ENCODE measurements at places on chromosomes 16 and 17.

GRCh38 chr16:19393226-19394111 is 24.2 kb upstream of the TMC5 start:
- DNase-seq, result no peak

GRCh38 chr17:62802561-62803205 is 5.4 kb downstream of the MARCHF10 start:
- DNase-seq, result no peak

DNA sequence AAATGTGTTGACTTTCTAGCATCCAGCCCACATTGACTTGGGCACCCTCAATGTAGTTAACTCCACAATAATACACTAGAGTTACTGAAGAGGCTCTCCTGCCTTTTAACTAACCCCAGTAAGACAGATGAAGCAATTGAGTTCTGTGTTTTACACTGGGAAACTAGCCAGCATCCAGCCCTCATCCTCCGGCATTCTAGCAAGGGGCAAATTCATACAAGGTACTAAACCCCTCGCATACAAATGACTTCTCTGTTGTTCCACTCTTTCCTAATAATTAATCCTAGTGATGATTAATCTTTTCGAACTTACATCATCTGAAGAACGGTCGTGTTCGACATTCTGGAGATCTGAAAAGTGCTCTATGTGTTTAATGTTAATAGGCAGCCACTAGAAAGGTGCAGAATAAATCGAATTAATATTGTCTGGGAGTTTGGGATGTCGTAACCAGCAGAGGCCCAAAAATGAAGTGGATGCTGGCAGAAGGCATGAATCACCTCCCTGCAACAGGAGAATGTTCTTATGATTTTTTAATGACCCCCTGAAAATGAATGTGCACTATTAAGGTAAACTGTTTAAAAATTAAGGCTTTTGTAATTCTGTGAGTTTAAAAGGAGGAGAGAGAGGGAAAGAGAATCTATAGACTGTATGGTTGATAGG is 249.4 kb downstream of the SNX29 start:
- no peak for DNase-seq

DNA sequence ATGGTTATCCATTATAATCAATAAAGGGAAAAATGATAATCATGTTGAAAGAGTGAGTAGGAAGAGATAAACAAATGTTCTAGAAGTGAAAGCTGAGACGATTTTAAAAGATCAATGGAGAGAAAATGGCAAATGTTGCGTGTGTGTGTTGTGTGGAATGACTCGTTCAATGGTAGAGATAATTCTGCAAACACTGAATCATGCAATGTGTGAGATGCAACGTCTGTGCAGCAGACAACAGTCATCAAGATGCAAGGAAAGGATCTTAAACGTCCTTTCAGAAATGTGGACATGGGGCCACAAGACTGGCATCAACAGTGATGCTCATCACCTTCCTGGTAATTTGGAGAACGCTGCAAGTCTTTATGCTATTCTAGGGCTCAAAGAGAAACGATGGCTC is 124.4 kb downstream of the CDYL2 start:
- DNase-seq, result no peak

GRCh38 chr17:81196505-81197408 is 26.0 kb downstream of the CEP131 start:
- DNase-seq, result no peak

DNA sequence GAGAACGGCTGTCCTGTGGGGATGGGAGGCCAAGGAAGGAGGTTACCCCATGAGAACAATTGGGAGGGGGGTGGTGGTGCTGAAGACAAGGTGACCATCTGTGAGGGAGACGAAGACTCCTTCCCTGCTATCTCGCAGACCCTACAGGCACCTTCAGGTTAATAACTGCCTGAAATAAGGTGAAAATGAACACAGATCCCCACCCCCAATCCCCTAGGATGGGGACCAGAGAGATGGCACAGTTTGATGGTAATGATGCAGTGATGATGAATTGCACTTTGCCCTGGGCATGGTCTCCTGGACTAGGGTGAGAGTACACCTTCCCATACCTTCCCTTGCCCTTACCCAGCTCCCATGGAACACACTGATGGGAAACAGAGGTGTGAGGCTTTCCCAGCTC is 1.4 kb upstream of the NAE1 start:
- DNase-seq, result no peak

GRCh38 chr16:309476-309875 is 26.5 kb downstream of the PDIA2 start:
- no peak for DNase-seq

DNA sequence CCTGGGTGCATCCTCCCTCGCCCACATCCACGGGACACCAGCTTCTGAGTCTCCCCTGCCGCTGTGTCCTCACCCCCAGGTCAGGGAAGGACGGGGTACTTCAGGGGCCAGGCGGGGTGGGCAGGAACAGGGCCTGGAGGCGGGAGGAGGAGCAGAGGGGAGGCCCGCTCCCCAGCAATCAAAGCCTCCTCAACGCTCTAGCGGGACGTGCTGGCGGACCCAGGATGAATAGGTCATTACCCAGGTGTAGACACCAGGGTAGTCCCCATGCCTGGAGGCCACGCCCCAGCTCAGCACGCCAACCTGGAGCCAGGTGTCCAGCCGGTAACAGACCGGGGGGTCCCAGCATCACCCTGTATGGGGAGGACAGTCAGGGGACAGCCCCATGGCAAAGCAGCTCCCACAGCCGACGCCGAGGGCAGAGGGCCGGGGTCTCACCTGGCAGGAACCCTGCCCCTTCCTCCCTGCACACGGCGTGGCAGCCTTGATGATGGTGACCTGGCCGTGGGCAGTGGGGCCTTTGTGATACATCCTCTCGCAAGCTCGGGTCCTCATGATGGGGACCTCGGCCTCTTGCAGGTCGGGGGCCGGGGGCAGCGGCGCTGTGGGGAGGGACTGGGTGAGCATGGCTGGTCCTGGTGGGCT is 24.2 kb downstream of the TPSD1 start:
- DNase-seq, result no peak

GRCh38 chr16:23966597-23967394 is 131.0 kb downstream of the PRKCB start:
- no peak for DNase-seq

DNA sequence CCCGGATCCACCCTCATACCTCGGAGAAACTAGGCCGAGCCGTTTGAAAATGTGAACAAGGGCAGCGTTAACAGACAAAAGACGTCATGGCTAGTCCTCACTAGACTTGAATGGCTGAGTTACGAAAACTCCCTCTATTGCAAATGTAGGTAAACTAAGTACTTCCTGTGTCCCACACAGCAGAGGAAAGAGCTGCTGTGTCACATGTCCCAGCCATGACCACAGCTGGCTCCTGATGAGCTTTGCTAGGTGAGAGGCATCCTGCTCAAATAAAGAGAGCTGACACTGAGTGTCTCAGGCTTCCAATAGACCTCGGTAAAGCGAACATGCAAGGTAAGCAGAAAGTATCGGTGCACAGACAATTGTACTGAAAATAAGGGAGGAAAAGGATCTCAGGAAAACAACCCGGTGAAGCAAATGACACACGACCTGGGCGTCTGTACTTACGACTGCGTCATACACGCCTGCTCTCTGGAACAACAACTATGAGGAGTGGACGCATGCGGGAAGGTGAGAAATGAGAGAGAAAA is 26.0 kb downstream of the TMEM204 start:
- DNase-seq, result no peak

- DNase-seq, result no peak
Measured at GRCh38 chr16:27238016-27238587, 30.5 kb downstream of the NSMCE1 start.

DNA sequence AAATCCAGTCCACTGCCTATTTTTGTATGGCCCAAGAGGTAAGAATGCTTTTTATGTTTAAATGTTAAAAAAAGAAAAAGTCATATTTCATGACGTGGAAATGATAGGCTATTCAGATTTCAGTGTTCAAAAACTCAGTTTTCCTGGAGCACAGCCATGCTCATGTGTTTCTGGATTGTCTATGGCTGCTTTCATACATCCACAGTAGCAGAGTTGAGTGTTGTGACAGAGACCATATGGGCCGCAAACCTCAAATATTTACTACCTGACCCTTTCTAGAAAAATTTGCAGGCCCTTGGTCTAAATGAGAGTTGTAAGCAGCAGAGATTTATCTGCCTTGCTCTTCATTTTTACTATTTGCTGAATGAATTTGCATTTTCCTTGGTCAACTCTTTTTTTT is 264.1 kb downstream of the CBLN1 start:
- no peak for DNase-seq

- DNase-seq, result no peak
Measured at GRCh38 chr17:38425744-38426143, 2.5 kb upstream of the ARHGAP23 start.

DNA sequence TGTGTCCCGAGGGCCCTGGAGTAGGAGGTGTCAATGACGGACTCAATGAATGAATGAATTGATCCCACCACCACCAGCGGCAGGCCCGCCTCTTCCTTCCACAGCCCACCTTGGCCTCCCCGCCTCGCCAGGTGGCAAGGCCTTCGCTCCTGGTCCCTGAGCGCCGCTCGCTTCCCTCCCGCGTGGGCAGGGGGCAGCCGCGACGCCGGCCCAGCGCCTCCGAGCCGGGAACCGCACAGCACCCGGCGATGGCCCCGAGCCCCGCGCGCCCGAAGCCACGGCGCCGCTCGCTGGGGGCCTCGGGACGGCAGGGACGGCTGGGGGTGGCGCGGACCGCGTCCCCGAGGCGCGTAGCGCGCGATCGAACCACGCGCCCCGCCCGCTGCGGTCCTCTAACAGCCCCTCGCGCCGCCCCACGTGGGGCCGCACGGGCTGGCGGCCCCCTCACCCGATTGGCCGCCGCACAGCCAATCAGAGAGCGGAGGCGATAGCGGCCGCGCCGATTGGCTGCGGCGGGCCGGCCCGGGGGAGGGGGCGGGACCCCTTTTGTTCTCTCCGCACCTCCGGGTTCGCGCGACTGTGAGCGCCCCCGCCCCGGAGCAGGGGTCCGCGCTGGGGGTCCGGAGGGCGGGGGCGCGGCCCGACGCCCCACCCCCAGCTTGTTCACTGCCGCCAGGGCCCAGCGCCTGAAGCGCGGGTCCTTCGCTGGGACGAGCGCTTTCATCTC is 31.4 kb downstream of the ACTG1 start:
- no peak for DNase-seq

DNA sequence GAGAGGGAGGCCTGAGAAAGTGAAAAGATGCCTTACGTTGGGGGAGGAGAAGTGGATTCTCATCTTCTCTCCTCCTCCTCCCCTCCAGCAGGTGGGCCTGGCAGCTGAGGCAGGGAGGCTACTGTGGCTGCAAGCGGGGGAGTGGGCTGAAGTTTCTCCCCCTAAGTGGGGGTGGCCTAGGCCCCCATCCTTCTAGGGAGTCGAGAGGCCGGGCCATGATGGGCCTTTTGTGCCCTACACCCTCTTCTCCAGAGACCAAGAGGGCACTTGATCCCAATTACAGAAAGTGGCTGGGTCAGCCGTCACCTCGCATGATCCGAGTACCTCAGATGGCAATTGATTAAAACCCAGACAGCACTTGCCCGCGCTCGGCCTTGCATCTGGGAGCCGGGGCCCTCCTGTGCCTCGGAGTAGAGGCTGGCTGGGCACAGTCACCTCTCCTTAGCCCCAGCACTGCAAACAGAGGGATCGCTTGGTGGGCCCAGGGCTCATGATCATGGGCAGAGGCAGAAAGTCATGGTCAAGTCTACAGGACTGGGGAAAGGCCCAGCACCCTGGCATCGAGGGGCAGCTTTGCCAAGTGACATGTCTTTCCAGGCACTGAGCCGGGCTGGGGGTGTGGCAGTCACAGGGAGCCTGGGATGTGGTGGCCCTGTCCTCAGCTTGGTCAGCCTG is 78.3 kb downstream of the IRX5 start:
- DNase-seq, result no peak

DNA sequence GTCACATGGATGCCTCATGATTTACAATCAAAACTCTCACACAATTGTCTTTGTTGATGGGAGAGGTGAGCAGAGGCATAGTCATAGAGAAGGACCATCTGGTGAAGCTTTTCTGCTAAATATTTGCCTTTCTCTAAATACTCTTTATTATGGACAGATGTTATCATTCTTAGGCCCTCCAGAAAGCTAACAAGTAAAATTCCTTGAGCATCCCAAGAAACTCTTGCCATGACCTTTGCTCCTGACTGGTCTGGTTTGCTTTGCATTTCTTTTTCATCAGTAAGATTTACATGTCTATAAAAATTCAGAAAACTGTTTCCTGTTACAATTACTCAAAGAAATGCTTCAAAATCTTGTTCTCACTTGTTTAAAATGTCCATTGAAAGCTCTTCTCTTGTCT is 1336.6 kb upstream of the CDH8 start:
- no peak for DNase-seq

DNA sequence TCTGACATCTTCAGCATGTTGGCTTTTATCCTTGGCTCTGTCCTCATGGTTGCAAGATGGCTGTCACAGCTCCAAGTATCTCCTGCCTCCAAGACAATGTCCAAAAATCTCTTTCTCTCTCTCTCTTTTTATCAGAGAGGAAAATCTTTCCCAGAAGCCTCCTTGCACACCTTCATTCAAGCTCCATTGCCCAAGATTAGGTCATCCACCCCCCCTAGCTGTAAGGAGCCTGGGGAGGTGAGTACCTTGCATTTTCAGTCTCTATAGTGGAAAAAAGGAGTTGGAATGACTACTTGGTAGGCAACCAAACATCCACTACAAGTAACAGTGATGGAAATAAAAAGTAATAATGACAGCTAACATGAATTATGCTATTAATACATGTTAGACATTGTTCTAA is 22.0 kb upstream of the NSMCE1 start:
- no peak for DNase-seq

- DNase-seq, result no peak
Measured at GRCh38 chr17:78925234-78925633, at the start of gene TIMP2. TIMP2 (minus strand) TSS chr17:78925387; CDS start chr17:78925088, 299 bp downstream.

- DNase-seq, result no peak
Measured at GRCh38 chr17:71628306-71628705, 492.5 kb upstream of the SOX9 start.

- DNase-seq, result no peak
Measured at GRCh38 chr16:3637371-3637923, 17.0 kb upstream of the DNASE1 start.

GRCh38 chr16:84928679-84929420 is 82.5 kb downstream of the ZDHHC7 start:
- no peak for DNase-seq

DNA sequence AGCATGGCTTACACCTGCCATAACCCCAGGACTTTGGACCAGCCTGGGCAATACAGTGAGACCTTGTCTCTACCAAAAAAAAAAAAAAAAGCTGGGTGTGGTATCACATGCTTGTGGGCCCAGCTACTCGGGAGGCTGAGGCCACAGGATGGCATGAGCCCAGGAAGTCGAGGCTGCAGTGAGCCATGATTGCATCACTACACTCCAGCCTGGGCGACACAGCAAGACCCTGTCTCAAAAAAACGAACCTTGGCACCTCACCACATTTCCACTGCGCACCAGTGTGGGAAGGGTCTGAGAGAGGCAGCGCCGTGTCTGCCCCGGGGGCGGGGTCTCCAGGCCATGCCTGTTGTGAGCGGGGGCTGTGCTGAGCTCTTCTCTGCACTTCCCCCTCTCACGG is 6.3 kb downstream of the ACSF3 start:
- DNase-seq, result no peak

All from central memory CD8-positive, alpha-beta T cell (primary cell).